EL (cell line): ENCODE measurements at places on chromosomes 1 and 21.

- DNase-seq: peak; percentile 84
These were observed 586 bp downstream of the CHI3L2 start for GRCh38 chr1:111227851-111228747.

DNA sequence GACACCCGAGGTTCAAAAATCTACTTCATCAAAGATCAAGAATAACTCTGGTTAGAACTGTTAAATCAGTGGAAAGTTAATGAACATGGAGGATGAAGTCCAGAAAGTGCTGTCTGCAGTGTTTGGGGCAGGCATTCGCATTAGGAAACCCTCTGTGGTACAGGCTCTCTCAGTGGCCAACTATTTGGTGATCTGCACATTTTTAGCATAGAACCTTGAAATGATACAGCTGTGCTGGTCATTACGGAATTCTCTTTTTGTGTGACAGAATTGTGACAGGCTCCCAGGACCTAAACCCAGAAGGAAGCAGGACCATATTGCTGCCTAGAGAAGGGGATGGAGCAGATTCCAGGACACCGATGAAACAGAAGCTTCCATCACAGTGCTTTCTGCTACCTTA is 89.0 kb downstream of the SLC45A1 start:
- DNase-seq: no peak

- no peak for DNase-seq
These were observed 9.0 kb upstream of the ARID1A start for GRCh38 chr1:26686795-26687194.

DNA sequence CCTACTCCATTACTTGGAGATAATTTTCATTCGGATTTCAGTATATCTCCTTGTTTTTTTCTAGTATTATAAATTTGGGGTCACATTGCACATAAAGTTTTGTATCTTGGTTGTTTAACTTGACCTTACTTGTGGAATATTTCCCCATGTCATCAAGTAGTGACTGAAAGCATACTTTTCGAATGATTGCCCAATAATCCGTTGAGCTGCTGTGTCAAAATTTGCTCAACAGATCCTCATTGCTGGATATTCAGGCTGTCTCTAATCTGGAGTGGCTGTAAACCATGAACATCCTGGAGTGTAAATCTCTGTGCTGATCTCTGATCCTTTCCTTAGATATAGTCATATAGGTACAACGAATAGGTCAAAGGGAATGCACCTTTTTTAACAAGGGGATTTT is 4.9 kb downstream of the NIPAL3 start:
- no peak for DNase-seq

GRCh38 chr1:177984136-177984525 is 14.3 kb upstream of the SEC16B start:
- DNase-seq: peak; percentile 87
